ENCODE measurements at places on chromosomes 2 and 18.

GRCh38 chr2:160417745-160418397 lies 75.7 kb downstream of the RBMS1 start:
- DNase-seq = peak; percentile 30

GRCh38 chr2:4188561-4188960 lies 485.2 kb downstream of the DCDC2C start:
- no peak for DNase-seq

DNA sequence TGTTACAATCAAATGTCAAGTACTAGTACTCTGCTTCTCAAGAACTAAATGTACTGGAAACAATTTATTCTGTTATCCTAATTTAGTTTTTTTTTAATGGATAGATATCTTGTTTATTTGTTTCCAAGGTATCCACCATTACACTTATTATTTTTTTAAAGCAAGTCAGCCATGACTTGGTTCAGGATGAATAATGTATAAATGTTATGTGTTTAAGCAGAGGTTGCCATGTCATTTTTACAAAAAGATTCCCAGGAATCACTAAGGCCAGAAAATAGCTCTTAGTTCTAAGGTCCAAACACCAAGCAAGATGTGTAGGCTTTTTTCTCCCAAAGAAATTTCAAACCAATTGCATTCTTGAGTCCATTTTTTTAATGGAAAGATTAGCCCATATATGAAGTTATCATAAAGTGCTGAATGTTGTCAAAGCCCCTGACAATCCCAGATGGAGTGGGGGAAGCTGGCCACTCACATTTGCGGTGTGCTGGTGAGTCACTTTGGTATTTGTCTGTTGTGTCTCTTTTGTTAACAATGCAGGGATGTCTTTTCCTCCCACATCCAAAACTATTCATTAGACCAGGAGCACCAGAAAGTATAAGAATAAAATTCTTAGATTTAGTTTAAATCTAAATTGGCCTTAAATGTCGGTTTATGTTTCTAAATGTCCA lies 158.9 kb downstream of the COL6A3 start:
- DNase-seq = no peak

- no peak for DNase-seq
Measured at GRCh38 chr18:56238576-56238975, 399.8 kb downstream of the TXNL1 start.

- DNase-seq = peak; percentile 69
Measured at GRCh38 chr2:119544075-119544938, at the start of gene CFAP221. Gene CFAP221, plus strand, starts transcription at chr2:119544449. Its CDS starts 1,683 bp downstream, at chr2:119546132.

DNA sequence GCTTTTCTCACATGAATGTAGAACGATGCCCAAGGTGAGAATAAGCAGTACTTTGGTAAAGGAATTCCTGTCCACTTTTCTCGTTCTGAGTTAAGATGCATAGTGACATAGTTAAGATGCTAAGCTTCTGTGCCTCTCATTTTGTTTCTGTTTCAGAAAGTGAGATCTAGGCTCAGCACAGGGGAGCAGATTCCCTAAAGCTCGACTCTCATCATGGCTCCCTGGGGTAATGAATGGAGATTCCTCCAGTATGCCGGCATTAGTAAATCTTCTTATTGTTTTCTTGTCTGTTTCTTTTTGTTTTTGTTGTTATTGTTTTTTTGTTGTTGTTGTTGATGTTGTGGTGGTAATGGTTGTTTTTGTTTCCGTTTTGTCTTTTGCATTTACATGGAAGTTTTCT lies 225.4 kb downstream of the LRRTM4 start:
- DNase-seq = no peak

GRCh38 chr2:162044586-162044985 lies 29.4 kb downstream of the DPP4 start:
- DNase-seq = no peak

DNA sequence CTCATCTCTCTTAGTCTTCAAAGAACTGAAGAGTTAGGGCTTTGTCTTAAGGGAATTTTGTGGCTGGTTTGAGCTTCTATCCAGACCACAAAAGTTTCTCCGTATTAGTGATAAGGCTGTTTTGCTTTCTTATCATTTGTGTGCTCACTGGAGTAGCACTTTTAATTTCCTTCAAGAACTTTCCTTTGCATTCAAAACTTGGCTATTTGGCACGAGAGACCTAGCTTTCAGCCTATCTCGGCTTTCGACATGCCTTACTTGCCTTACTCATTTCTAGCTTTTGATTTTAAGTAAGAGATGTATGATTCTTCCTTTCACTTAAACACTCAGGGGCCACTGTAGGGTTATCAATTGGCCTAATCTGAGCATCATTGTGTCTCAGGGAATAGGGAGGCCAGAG lies 29.9 kb downstream of the HDHD2 start:
- no peak for DNase-seq

DNA sequence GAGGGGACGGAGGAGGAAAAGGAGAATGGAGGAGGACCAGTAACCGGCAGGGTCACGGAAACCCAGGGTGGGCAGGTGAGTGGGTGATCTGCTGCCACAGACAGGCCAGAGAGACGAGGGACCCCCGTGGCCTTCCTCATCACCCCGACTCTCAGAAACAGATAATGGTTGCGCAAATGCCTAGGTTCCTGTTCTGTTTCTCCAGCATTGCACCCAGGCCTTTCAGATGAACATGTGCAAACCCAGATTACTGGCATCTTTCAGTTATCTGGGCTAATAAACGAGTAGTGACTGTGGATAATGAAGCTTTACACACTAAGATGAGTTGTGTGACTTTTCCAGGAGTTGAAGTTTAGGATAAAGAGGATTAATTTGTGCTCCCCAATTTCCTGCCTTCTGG lies 46.5 kb downstream of the TET3 start:
- peak; percentile 23 for DNase-seq

GRCh38 chr2:19491796-19492195 lies 133.4 kb upstream of the OSR1 start:
- no peak for DNase-seq

GRCh38 chr2:166156985-166157490 lies 29.2 kb upstream of the SCN1A start:
- no peak for DNase-seq
